ENCODE measurements at places on chromosomes 6 and 20.

DNA sequence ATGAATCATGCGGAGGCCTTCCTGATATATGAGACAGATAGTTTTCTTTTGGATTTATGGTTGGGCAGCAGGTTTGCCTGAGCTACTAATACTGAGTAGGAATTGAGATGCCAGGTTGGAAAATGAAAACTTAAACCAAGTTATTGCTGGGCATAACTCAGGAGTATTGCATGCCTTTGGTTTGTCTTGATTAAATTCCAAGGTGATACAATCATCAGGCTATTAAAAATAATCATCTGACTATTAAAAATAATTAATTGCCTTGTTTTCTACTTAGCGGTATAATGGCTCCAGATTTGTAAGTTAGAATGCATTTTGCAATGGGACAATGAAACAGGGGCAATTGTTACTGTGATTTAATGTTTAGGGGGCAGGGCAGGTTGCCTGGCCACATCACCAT, 15.5 kb upstream of the RNF144B start:
- H3K36me3 ChIP-seq = no peaks in the 10 kb centered on the region
- H3K4me1 ChIP-seq = no peaks in the 10 kb centered on the region
- no peak for DNase-seq

DNA sequence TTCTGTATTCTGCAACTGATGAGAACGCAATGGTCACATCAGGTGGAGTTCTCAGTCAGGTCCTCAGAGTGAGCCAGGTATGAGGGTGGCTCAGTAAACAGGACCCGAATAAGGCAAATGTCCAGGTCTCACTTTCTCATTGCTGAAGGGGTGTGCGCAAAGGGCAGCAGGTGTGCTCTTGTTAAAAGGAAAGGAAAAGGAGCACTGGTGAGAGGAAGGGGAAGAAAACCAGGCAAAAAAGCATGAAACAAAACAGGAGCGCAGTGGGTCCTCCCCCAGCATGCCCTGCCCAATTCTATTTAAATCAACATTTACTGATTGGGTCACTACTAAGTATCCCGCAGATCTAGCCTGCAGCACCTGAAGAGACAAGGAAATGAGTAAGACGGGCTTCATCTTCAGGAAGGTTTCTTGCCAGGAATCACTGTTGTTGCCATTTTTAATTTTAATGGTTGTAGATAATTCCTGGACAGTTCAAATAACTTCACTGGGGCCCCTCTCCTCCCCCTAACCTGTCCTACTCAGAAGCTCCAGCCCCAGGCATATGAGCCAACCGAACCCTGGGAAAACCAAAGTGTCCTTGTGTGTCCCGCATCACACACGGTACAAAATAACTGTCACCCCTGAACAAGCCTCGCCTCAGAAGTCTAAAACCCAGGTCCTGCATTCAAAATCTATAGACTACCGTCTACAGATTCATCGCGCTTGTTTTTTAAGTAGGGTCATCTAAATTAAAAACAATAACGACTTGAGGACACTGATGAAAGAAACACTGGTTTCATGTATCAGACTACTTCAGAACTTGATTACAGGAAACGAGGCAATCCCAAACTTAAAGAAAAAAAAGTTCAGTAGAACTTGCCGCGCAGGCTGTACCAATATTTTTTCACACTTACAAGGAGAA, 980 bp downstream of the MBOAT1 start:
- H3K27ac ChIP-seq = peak overlapping the region; percentile 95

GRCh38 chr6:45829873-45830272, 185.8 kb downstream of the CLIC5 start:
- H3K4me1 ChIP-seq = peaks cover 16% of the 10 kb centered on the region
- H3K27ac ChIP-seq = peak overlapping the region; percentile 22
- peaks cover 13% of the 10 kb centered on the region for H3K27me3 ChIP-seq
- DNase-seq = no peak
- no peak overlapping the region for H3K4me3 ChIP-seq

- no peak for DNase-seq
- H3K4me3 ChIP-seq = no peak overlapping the region
- no peaks in the 10 kb centered on the region for H3K27me3 ChIP-seq
- H3K27ac ChIP-seq = no peak overlapping the region
These were observed 93.1 kb downstream of the BMP5 start for GRCh38 chr6:55782275-55782674.

GRCh38 chr6:19332806-19333460, 504.2 kb upstream of the ID4 start:
- H3K4me3 ChIP-seq = no peak overlapping the region
- H3K4me1 ChIP-seq = no peaks in the 10 kb centered on the region
- no peaks in the 10 kb centered on the region for H3K36me3 ChIP-seq
- H3K27ac ChIP-seq = no peak overlapping the region
- DNase-seq = no peak
- H3K27me3 ChIP-seq = no peaks in the 10 kb centered on the region

DNA sequence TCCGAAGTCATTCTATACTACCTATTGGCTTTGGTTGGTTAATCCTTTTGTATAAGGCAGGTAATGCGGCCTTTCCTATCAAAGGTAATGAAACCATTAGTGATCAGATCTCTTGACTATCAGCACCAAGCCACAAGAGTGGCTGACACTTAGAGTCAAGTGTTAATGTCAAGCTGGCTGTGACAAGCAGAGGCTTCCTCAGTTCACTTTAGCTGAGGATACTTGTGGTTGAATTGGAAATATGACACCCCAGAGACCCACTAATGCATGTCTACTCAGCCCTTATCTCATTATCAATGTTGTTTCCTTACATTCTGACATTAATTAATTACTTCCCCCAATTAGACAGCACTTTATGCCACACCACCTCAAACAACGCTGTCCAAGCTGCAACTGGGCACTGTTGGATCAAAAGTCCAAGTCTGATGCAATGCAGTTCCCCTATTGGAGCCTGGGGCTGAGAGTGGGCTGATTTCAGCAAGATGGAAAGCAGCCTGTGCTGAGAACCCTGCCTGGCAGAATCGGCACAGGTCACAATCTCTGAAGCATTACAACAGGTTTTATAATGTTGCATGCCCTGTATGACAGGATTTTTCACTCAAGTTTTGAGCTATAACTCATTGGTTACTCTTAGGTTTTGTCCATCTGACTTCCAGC, 273.5 kb downstream of the COL12A1 start:
- no peak overlapping the region for H3K27ac ChIP-seq
- no peaks in the 10 kb centered on the region for H3K4me1 ChIP-seq
- no peak for DNase-seq
- no peaks in the 10 kb centered on the region for H3K27me3 ChIP-seq
- no peak overlapping the region for H3K4me3 ChIP-seq
- H3K36me3 ChIP-seq = no peaks in the 10 kb centered on the region

- no peaks in the 10 kb centered on the region for H3K36me3 ChIP-seq
- no peak for DNase-seq
- no peak overlapping the region for H3K4me3 ChIP-seq
- peaks cover 11% of the 10 kb centered on the region for H3K4me1 ChIP-seq
- H3K27ac ChIP-seq = no peak overlapping the region
- no peaks in the 10 kb centered on the region for H3K27me3 ChIP-seq
These were observed 122.5 kb upstream of the TAB2 start for GRCh38 chr6:149194820-149195558.

DNA sequence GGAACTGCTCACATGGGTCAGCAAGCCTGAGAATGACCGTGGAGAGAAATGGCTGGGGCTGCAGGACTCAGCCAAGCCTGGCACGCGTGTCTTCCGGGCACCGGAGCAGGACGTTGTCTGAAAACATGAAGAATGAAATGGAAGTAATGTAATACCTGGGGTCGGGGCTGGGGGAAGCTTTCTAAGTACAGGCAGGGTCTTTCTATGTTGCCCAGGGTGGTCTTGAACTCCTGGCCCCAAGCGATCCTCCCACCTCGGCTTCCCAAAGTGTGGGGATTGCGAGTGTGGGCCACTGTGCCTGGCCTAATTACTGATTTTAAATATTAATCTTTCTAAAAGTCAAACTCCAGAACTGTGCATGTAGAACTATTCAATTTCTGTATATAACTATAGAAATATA, 155.5 kb upstream of the AKAP12 start:
- no peaks in the 10 kb centered on the region for H3K4me1 ChIP-seq
- no peak for DNase-seq
- H3K4me3 ChIP-seq = no peak overlapping the region
- H3K36me3 ChIP-seq = no peaks in the 10 kb centered on the region

- H3K4me1 ChIP-seq = peaks cover 37% of the 10 kb centered on the region
- peak overlapping the region; percentile 80 for H3K27ac ChIP-seq
- H3K4me3 ChIP-seq = no peak overlapping the region
- DNase-seq = no peak
- no peaks in the 10 kb centered on the region for H3K27me3 ChIP-seq
These were observed 92.7 kb downstream of the TRERF1 start for GRCh38 chr6:42359021-42359420.

DNA sequence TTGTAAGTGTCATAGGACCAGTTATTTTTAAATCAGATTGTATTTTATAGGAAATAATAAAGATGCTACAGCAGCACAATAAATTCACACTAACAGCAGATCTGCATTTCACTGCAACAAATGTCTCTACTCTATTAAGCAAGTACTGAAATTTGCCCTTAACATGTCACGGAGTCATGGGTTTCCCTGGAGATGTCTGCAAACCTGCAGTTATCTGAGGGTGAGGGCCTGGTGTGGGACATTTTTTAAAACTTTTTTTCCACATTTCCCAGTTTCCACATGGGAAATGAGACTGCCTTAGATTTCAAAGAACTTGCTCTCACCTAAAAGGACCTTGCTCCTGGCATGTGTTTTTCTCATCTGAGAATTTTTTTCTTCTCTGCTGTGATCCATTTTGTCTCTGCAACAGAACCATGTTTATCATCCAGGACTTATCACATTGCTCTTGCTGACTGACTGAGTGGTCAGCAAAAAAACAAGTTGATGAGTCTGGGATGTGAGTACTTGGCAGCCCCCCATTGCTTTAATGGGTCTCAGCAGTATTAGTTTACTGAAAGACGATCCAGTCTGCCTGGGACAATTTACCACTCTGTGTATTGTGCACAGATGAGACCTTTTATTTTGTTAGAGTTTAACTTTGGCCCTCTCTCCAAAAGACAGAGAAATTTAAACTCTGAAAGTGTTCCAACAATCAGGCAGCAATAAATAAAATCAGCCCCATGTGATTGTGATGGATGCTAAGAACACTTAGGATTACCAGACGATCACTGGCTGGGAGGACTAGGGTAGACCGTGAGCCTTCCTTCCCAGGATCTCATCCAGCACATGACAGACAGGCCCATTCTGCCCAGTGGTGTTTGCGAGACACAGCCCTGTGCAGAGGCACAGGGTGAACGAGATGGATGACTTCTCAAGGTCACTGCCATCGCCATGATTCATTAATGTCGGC, 268.8 kb downstream of the BTBD9 start:
- H3K27me3 ChIP-seq = no peaks in the 10 kb centered on the region
- H3K27ac ChIP-seq = no peak overlapping the region
- no peak overlapping the region for H3K4me3 ChIP-seq
- H3K36me3 ChIP-seq = peaks cover 3% of the 10 kb centered on the region

GRCh38 chr6:105459864-105460263, 57.0 kb upstream of the PREP start:
- peaks cover 40% of the 10 kb centered on the region for H3K4me1 ChIP-seq
- peak overlapping the region; percentile 78 for H3K4me3 ChIP-seq
- no peak for DNase-seq
- H3K27me3 ChIP-seq = no peaks in the 10 kb centered on the region
- H3K36me3 ChIP-seq = no peaks in the 10 kb centered on the region
- H3K27ac ChIP-seq = peak overlapping the region; percentile 84

DNA sequence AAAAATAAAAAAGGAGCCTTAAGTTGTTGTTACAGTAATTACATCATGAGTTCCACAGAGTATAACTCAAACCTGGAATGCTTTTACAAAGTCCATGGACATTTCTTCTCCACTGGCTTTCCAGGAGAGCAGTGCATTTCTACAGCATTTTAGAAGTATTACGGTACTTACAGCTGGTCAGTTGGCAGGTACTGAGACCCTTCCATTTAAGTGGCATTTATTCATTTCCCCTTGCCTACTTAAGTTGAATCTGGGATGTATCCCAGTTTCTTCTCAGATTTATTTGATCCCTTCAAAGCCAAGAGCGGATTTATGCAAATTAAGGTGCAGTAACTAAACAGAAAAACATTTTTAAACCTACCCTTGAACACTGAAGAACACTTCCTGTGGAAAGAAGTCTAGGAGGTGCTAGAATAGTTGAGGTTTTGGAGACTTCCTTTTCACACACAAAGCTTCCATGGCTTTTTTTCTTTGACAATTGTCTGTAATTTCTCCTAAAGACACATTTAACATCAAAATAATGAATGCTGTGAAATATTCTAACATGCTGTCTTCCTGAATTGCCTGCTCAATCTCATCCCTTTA, 3.4 kb downstream of the PRDM13 start:
- peaks cover 24% of the 10 kb centered on the region for H3K4me1 ChIP-seq
- no peak overlapping the region for H3K27ac ChIP-seq
- DNase-seq = no peak
- peaks cover 19% of the 10 kb centered on the region for H3K36me3 ChIP-seq

GRCh38 chr6:10534419-10534762, 13.2 kb downstream of the GCNT2 start:
- peaks cover 37% of the 10 kb centered on the region for H3K4me1 ChIP-seq
- no peak for DNase-seq
- no peaks in the 10 kb centered on the region for H3K27me3 ChIP-seq
- H3K4me3 ChIP-seq = peak overlapping the region; percentile 69

DNA sequence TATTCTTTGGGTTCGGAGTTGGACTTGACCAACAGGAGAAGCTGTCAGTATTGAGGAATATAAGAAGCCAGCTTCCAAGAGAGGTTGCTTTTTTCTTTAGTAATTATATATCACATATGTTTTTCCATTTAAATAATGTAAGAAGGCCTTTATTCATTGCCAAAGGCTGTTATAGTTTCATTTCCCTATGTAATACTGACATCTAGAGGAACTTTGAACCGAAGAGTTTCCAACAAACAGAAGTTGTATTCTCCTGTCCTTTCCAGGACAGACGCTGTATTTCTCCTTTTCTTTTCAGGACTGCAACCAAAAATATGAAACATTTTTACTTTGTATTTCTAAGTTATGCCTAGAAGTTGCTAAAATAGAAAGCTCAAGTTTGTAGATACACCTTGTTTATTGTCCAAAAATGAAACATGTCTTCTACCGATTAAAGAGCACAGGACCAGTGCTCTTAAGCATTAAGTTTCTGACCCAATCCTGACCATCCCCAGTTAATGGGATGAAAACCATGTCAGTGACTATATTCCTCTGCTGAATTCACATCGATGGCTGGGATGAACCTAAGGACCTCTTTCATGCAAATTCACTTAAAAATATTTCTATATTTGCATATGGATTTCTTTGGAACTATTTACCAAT, 55.1 kb downstream of the MYLK4 start:
- H3K4me3 ChIP-seq = no peak overlapping the region
- H3K27ac ChIP-seq = no peak overlapping the region
- no peaks in the 10 kb centered on the region for H3K36me3 ChIP-seq
- DNase-seq = no peak
- peaks cover 18% of the 10 kb centered on the region for H3K27me3 ChIP-seq

- DNase-seq = no peak
- H3K4me3 ChIP-seq = no peak overlapping the region
- H3K4me1 ChIP-seq = no peaks in the 10 kb centered on the region
- H3K27me3 ChIP-seq = no peaks in the 10 kb centered on the region
- no peak overlapping the region for H3K27ac ChIP-seq
These were observed 71.0 kb downstream of the FUT9 start for GRCh38 chr6:96086745-96087144.

Measured in effector memory CD8-positive, alpha-beta T cell (primary cell).